T47D (cell line): ENCODE measurements at places on chromosomes 12 and 14.

- DNase-seq = peak; percentile 64
Measured at GRCh38 chr12:100348657-100349454, 8.0 kb upstream of the SLC17A8 start.

GRCh38 chr12:19575337-19576243, 136.3 kb downstream of the AEBP2 start:
- DNase-seq = no peak

DNA sequence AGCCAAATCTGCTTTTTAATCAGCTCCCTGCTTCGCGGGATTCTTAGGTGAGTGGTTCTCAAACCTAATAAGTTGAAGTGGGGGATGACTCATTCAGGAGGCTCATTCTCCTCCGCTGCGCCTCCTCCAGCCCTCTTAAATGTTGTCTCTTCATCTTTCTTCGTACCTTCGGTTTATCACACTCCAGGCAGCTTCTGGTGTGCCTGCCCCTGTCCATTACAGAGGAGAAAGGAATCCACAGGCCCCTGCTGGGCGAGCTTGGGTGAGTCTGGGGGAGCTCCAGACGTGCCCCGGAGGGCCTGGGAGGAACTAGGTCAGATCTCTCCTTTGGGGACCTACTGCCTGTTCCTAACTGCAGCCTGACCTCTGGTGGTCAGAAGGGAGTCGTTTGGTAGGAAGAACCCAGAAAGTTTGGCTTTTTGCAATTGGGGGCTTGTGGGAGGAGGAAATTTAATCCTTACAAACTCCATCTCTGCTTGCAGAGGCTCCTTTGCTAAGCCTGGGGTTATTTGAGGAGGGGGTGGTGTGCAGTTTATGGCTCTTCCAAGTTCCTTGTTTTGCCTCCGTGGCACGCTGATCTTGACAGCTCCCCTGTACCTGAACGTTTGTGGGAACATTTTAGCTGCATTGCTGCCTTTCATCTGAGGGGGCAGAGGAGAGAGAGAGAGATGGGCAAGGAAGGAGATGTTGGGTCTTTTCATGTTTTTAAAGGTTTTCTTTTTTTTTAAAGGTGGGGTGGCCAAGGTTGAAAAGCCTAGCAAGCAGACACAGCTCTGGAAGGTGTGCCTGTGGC, 84.1 kb upstream of the GNG2 start:
- peak; percentile 56 for DNase-seq

DNA sequence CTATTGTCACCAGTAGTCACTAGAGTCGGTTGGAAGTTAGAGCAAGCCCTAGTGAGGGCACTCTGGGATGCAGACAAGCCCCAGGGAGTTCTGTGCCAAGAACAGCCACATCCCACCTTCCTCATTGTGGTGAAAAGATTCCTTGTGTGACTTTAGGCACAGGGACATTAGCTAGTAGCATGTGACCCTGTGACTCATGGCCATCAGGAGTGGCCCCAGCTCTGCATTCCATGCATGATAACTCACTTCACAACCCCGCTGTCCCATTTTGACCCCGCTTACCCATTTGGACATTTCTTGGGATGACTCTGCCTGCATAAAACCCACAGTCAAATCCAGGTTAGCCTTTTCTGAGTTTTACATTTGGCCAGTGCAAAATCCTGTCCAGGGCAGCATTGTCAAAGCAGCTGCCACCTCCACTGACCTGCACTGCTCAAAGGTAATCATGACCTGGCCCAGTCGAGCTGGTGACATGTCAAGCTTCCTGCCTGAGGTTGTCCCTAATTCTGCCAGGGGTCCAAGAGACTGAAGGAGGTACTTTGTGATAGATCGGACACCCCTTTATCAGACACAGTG, 430.5 kb downstream of the DPF3 start:
- no peak for DNase-seq
